ENCODE measurements at places on chromosomes 13 and 19.

DNA sequence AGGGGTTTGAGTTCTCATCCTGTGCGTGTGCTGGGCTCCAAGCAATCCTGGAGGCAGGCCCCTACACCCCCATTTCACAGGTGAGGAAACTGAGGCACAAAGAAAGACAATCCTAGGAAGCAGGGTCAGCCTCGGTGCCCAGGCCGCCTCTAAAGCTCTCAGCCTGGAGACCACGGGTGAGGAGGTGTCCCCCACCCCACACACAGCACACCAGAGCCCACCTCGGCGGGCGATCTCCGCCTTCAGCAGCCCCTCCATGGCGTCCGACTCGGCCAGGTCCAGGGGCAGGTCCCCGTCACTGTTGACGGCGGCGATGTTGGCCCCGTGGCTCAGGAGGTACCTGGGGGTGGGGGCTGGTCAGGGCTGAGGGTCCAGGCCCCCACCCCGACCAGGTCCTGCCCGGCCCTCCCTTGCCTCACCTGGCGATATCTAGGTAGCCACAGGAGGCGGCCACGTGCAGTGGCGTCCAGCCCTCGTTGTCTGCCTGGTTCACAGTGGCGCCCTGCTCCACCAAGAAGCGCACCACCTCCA lies 5.1 kb downstream of the PPP1R12C start:
- no peak for DNase-seq

DNA sequence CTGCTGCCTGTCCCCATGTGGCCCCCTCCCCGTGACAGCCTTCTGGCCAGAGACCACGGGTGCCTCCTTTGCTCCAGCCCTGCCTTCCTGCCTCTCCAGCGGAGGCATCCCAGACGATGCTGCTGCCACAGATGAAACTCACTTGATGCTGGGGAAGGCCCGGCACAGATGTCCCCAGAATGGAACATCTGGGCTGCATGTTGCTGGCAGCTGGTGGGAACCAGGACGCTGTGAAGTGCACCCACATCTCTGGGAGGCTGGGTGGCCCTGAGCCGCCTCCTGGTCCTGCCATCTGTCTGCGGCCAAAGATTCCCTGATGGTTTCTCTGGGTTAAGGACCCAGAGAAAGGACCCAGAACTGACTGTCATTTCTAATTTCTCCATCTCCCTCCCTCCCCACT lies 51.9 kb upstream of the PTPRS start:
- no peak for DNase-seq

- no peak for DNase-seq
Observed at GRCh38 chr19:46818812-46819211, 30.4 kb upstream of the SLC1A5 start.

DNA sequence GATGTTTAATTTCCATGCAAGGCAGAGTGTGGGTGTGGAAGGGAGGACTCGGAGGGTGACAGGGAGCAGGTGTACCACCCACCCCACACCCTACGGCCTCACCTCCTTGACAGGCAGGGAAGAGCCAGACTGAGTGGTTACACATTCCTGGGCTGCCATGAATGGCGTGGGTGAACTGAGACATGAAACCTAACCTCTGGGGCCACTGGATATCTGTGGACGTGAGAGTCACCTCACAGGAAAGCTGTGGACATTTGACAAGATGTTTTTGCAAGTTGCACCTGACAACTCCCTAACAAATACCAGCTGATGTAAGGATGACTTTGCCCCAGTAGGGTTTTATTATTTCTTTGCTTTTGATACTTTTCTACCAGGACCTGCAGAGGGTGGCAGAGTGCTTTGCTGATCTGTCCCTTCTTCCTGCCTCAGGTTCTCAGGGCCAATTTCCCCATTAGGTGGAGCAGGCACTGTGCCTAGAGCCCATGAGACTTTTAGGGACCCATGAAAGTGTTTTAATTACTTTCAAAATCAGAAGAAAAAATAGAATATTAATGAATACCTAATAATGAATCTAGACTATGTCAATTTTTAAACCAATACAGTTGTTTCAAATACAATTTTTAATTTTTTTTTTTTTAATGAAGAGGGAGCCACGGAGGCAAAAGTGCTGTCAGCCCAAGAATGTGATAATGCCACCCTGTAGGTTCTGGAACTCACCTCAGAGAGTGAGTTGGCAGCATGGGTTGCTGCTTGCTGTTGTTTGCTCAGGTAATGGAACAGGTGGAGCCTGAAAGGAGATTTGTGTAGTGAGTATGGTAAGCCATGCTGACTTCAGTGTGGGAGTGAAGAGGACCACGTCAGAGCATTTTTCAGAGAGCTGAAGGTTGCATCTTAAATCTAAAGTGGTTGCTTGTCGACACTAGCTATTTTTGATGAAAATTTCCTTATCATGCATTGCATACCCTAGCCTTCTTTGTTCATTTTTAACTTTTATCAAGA lies 58.0 kb upstream of the CYSLTR2 start:
- DNase-seq = no peak

- DNase-seq = no peak
Observed at GRCh38 chr13:26200811-26201210, 21.3 kb downstream of the RNF6 start.

DNA sequence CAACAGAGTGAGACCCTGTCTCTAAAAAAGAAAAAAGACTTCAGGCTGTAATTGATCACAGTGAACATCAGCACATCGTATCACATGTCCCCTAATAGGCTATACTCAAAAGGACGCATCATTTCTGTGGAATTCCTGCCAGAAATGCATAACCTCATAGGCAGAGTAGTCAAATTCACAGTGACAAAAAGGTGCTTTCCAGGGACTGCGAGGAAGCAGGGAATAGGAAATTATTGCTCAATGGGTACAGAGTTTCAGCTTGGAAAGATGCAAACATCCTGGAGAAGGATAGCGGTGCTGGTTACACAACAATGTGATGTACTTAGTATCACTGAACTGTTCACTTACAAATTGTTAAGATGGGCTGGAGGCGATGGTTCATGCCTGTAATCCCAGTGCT lies 41.1 kb upstream of the MRI1 start:
- no peak for DNase-seq

DNA sequence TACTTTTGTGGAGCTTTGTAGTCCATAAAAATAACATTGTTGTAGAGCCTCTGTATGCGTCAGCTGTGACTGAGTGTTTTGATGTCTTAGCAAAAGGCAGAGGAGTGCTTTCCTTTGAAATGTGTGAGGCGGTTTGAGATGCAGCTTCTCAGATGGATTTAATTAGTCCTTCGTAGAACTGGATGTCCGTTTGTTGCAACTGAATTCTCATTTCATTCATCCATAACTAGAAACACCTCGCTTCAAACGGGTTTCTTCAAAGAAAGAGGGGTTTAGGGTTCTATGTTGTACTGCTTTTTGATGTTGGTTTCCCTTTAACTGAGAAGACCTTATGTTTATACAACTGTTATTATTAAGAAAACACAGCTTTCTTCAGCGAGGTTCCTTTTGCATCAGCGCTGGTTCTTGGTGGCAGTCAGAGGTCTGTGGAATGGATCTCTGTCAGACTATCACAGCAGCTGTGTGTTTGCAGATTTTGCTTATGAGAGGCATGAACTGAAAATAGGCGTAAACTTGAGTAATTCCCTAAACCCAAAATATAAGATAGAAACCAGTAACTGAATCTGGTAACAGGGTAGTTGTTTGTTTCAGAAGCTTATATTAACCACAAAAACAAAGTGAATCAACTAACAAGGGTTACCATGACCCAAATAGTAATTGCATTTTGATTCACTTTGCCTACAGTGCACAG lies 194.4 kb downstream of the GGACT start:
- DNase-seq = no peak

- DNase-seq = no peak
Observed at GRCh38 chr13:42814868-42815267, 33.5 kb downstream of the FAM216B start.

DNA sequence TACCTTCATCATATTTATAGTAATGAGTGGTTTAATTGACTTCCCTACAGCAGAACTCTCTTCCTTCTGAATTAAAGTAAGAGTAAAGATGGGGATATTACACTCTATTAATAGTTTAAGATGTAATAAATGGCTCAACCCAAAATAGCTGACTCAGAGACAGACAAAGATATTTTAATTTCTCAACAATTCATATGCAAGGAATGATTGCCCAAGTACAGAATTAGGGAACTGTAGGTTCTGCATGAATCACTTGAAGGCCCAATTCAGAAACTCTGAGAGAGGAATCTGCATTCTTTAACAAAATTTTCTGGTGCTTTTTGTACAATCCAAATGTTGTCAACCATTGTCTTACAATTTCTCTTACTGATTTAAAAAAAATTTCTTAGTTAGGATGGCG lies 42.9 kb upstream of the PCDH9 start:
- DNase-seq = no peak

- no peak for DNase-seq
Observed at GRCh38 chr13:76214001-76214400, 577.9 kb downstream of the LMO7 start.

- DNase-seq = no peak
Observed at GRCh38 chr19:40081411-40081810, 9.3 kb downstream of the ZNF780A start.

- DNase-seq = no peak
Observed at GRCh38 chr13:30371649-30372265, 50.5 kb upstream of the UBE2L5 start.

- no peak for DNase-seq
Observed at GRCh38 chr13:45295536-45295935, 45.4 kb downstream of the TPT1 start.

All from activated gamma-delta T cell (primary cell).